ENCODE measurements at places on chromosomes 16 and 17. TPM values are rescaled to one million over a fixed set of nuclear protein-coding genes. Genes with fewer than 3 reads are reported as not detected.

- no peak overlapping the region for H3K27ac ChIP-seq
- H3K36me3 ChIP-seq, result no peaks in the 10 kb centered on the region
- peaks cover 22% of the 10 kb centered on the region for H3K27me3 ChIP-seq
- H3K4me3 ChIP-seq, result no peak overlapping the region
- H3K4me1 ChIP-seq, result no peaks in the 10 kb centered on the region
Observed at GRCh38 chr17:9037736-9038135, 16.4 kb downstream of the NTN1 start.

DNA sequence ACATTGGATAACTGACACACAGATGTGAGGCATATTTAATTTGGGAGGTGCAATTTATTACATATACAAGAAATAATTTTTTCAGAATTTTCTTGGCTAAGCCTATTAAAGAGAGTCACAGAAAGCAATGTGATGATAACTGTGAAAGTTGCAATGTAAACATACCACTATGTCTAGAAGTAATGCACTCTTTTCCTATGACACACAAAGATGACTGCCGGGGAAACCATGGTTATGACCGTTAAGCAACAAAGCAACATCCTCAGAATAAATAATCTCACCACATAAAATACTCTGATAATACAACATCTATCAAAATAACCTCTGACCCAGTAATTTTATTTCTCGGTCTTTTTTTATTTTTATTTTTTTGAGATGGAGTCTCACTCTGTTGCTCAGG, 10.5 kb upstream of the QRICH2 start:
- no peak overlapping the region for H3K27ac ChIP-seq
- peaks cover 3% of the 10 kb centered on the region for H3K4me1 ChIP-seq
- H3K36me3 ChIP-seq, result peaks cover 26% of the 10 kb centered on the region
- H3K27me3 ChIP-seq, result no peaks in the 10 kb centered on the region
- no peak overlapping the region for H3K4me3 ChIP-seq

DNA sequence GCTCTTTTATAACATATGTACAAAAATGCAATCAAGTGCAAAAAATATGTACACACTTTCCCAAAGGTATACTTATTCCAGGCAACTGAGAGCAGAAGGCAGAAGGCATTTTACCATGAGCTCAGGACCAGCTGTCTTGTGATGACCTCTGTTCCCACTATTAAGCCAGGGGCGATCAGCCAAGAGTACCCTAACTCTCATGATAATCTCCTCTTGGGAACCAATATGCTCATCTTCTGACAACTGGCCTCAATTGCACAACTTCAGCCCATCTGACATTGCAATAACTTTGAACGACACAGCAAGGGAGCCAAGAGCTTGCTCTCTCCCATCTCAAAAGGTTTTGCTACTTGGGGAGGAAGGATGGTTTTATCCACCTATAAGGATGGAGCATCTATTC, 471.9 kb downstream of the HS3ST3B1 start:
- no peak for DNase-seq
- H3K4me1 ChIP-seq, result no peaks in the 10 kb centered on the region
- H3K36me3 ChIP-seq, result no peaks in the 10 kb centered on the region
- H3K27me3 ChIP-seq, result peaks cover 3% of the 10 kb centered on the region
- H3K27ac ChIP-seq, result no peak overlapping the region

GRCh38 chr17:66451188-66452149, 149.1 kb downstream of the PRKCA start:
- H3K4me1 ChIP-seq, result no peaks in the 10 kb centered on the region
- H3K36me3 ChIP-seq, result peaks cover 31% of the 10 kb centered on the region
- DNase-seq, result no peak
- H3K4me3 ChIP-seq, result no peak overlapping the region
- no peak overlapping the region for H3K27ac ChIP-seq
- no peaks in the 10 kb centered on the region for H3K27me3 ChIP-seq

DNA sequence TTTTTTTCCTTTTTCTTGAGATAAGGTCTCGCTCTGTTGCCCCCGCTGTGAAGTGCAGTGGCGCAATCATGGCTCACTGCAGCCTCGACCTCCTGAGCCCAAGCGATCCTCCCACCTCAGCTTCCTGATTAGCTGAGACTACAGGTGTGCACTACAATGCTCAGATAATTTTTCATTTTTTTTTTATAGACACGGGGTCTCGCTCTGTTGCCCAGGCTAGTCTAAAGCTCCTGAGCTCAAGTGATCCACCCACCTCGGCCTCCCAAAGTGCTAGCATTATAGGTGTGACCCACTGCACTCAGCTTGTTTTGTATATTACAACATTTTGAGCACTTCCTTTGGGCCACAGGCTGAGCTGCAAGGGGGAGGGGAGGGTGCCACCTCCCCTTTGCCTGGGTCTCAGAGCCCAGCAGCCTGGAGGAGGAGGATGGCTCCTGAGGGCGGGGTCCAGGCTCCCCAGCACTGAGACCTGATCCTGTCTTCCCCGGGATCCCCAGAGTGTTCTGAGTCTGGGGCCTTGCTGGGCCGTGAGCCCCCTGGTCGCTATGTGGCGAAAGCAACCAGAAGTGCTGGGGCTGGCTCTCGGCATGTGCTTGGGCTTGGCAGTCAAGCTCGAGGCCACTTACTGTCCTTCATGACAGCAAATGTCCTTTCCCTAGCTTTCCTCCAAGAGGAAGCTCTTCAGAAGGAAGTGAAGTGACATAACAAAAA, 8.1 kb downstream of the DEF8 start:
- no peak overlapping the region for H3K4me3 ChIP-seq
- H3K27ac ChIP-seq, result no peak overlapping the region
- DNase-seq, result no peak
- peaks cover 4% of the 10 kb centered on the region for H3K4me1 ChIP-seq
- no peaks in the 10 kb centered on the region for H3K27me3 ChIP-seq

DNA sequence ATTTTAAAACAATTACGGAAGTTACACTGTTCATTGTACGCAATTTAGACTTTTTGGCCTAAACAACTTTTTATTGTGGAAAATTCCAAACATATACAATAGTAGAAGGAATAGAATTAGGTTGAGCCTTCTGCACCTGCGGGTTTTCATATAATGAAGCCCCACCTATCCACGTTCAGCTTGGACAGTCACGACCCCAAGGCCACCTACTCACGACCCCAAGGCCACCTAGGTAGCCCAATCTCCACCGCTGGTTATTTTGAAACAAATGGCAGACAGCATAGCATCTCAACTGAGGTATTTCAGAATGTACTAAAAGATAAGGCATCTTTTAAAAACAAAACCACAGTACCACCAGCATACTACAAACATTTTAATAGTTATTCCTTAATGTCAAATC, 631 bp downstream of the NLRC5 start:
- H3K36me3 ChIP-seq, result peaks cover 36% of the 10 kb centered on the region
- DNase-seq, result no peak
- peak overlapping the region; percentile 99 for H3K4me3 ChIP-seq

DNA sequence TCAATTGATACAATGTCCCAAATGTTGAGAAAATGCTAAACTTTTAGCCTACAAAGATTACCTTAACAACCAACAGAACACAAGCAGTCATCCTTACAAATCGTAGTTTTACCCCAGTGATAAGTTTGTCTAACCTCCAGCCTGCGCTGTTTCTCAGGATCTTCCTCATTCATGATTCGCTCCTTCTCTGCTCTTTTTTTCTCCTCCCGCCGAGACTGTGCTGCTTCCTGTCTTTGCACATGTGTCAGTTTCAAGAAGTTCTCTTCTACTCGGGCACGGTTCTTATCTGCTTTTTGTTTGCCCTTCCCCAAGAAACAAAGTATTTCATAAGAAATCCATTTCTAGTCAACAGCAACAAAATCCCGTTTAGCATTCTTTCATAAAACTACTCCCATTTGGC, 10.2 kb upstream of the STRADA start:
- H3K4me3 ChIP-seq, result peak overlapping the region; percentile 58
- peak overlapping the region; percentile 79 for H3K27ac ChIP-seq
- peaks cover 16% of the 10 kb centered on the region for H3K4me1 ChIP-seq

GRCh38 chr16:5852151-5852550, 754.6 kb upstream of the EEF2KMT start:
- no peaks in the 10 kb centered on the region for H3K36me3 ChIP-seq
- no peak overlapping the region for H3K27ac ChIP-seq
- DNase-seq, result no peak
- no peak overlapping the region for H3K4me3 ChIP-seq
- H3K27me3 ChIP-seq, result no peaks in the 10 kb centered on the region

- H3K4me3 ChIP-seq, result no peak overlapping the region
- no peak overlapping the region for H3K27ac ChIP-seq
- H3K36me3 ChIP-seq, result no peaks in the 10 kb centered on the region
- DNase-seq, result no peak
Observed at GRCh38 chr16:974611-975261, 4.0 kb upstream of the LMF1 start.

GRCh38 chr17:3921006-3921405, 4.7 kb upstream of the P2RX1 start:
- no peak overlapping the region for H3K4me3 ChIP-seq
- no peak for DNase-seq
- H3K4me1 ChIP-seq, result peaks cover 12% of the 10 kb centered on the region
- H3K27me3 ChIP-seq, result no peaks in the 10 kb centered on the region
- H3K36me3 ChIP-seq, result peaks cover 8% of the 10 kb centered on the region
- H3K27ac ChIP-seq, result no peak overlapping the region

GRCh38 chr16:84782846-84783245, 36.9 kb upstream of the CRISPLD2 start:
- no peak overlapping the region for H3K27ac ChIP-seq
- no peak for DNase-seq
- no peaks in the 10 kb centered on the region for H3K4me1 ChIP-seq
- H3K4me3 ChIP-seq, result no peak overlapping the region

GRCh38 chr17:836151-836550, 54.0 kb downstream of the MRM3 start:
- H3K27ac ChIP-seq, result no peak overlapping the region
- H3K4me3 ChIP-seq, result no peak overlapping the region
- no peaks in the 10 kb centered on the region for H3K36me3 ChIP-seq
- no peaks in the 10 kb centered on the region for H3K27me3 ChIP-seq

DNA sequence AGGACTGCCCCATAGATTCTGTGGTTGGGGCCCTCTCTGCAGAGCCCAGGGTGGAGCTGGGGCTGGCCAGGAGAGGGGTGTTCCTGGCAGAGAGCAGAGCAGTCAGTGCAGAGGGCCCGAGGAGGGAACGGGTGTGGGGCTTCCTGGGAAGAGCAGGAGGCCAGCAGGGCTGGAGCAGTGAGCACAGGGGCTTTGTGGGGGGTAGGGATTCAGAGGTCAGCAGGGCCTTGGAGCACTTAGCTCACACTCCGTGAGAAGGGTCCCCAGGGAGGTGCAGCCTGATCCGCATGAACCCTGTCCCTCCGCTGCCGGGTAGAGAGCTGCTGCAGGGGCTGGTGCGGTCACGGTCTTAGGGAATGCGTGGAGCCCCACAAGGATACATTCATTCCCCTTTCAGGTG, 113.0 kb upstream of the CIBAR2 start:
- H3K4me1 ChIP-seq, result no peaks in the 10 kb centered on the region
- no peaks in the 10 kb centered on the region for H3K36me3 ChIP-seq
- no peak overlapping the region for H3K27ac ChIP-seq
- no peak for DNase-seq
- H3K4me3 ChIP-seq, result no peak overlapping the region
- no peaks in the 10 kb centered on the region for H3K27me3 ChIP-seq

DNA sequence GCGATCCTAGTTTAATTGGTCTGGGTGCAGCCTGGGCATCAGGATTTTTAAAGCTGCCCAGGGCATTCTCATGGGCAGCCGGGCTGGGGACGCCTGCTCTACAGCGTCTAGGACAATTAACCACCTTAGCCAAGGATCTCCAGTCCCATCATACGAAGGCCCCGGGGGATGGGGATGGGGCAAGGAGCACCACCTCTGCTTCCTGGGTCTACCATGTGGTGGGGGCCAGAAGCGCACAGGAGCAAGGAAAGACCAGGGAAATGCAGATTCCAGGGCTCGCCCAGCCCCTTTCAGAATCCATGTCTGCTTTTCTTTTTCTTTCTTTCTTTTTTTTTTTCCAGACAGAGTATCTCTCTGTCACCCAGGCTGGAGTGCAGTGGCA, 29.3 kb downstream of the TBC1D16 start:
- H3K27ac ChIP-seq, result no peak overlapping the region
- no peak for DNase-seq
- H3K36me3 ChIP-seq, result no peaks in the 10 kb centered on the region
- H3K4me3 ChIP-seq, result no peak overlapping the region
- no peaks in the 10 kb centered on the region for H3K27me3 ChIP-seq

GRCh38 chr17:32508926-32509325, 22.1 kb downstream of the CDK5R1 start:
- no peaks in the 10 kb centered on the region for H3K36me3 ChIP-seq
- H3K4me3 ChIP-seq, result no peak overlapping the region
- no peak for DNase-seq
- H3K27ac ChIP-seq, result no peak overlapping the region
- peaks cover 2% of the 10 kb centered on the region for H3K27me3 ChIP-seq

DNA sequence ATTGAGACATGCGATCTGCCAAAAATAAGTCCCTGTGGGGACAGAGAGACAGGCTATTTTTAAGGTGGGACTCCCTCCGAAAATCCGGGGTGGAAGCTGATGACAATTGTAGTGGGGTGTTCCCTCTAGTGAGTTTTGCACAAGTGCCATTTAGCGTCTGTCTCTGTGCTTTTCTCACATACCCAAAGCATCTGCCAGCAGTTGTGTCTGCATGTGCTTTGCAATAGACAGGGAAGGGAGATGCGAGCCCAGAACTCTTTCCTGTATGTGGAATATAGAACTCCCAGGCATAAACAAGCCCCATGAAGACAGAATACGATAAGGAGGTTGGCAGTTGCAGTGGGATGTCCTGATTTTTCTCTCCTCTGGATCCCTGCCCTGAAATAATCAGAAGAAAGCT, 282.7 kb upstream of the XYLT1 start:
- no peak overlapping the region for H3K27ac ChIP-seq
- H3K4me3 ChIP-seq, result no peak overlapping the region
- no peak for DNase-seq

DNA sequence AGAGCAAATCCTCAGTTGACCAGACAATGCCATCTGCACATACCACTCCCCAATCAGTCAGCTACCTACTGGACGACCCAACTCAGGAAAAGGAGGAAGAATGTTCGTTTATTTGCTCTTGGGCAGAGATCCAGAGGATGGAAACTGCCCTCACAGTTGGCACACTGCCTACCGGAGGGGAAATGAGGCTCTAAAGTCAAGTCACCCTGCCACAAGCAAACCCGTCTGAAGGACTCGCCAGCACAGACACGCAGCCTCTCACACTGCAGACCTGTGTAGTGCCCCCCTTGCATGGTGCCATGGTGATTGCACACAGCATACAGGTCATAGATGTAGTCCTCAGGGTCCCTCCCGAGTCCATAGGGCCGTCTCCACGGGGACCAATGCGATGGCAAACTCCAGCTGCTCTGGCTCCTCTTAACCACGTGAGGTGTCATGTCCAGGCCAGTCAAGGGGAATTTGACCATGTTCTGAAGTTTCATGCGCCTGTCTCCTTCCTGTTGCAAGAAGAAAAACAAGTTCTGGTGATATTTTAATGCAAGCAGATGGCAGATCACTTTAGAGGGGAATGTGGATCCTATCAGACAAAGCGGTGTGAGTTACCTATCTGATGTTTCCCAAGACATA, 69.5 kb downstream of the USP31 start:
- no peaks in the 10 kb centered on the region for H3K27me3 ChIP-seq
- H3K36me3 ChIP-seq, result peaks cover 14% of the 10 kb centered on the region
- no peak overlapping the region for H3K4me3 ChIP-seq
- no peak overlapping the region for H3K27ac ChIP-seq
- DNase-seq, result no peak

- peak; percentile 43 for DNase-seq
- peaks cover 50% of the 10 kb centered on the region for H3K27me3 ChIP-seq
- no peaks in the 10 kb centered on the region for H3K36me3 ChIP-seq
- peaks cover 13% of the 10 kb centered on the region for H3K4me1 ChIP-seq
- no peak overlapping the region for H3K27ac ChIP-seq
Observed at GRCh38 chr17:81365148-81365600, 30.1 kb upstream of the BAHCC1 start.

Gene EIF3CL
- total RNA-seq, result 58.1 TPM

Gene KRTAP1-5
- total RNA-seq, result not detected

Gene ABCC6
- 0.16 TPM for total RNA-seq

Gene UTS2R
- total RNA-seq, result not detected

Gene TERB1
- not detected for total RNA-seq

Gene GAS2L2
- not detected for total RNA-seq

Gene CLEC3A
- total RNA-seq, result not detected

Gene SAMD14
- total RNA-seq, result 0.35 TPM

Gene DRG2
- total RNA-seq, result 54.5 TPM
